ENCODE measurements at places on chromosomes 12 and 14.

- DNase-seq, result no peak
Observed at GRCh38 chr14:53380052-53380866, 227.1 kb upstream of the DDHD1 start.

DNA sequence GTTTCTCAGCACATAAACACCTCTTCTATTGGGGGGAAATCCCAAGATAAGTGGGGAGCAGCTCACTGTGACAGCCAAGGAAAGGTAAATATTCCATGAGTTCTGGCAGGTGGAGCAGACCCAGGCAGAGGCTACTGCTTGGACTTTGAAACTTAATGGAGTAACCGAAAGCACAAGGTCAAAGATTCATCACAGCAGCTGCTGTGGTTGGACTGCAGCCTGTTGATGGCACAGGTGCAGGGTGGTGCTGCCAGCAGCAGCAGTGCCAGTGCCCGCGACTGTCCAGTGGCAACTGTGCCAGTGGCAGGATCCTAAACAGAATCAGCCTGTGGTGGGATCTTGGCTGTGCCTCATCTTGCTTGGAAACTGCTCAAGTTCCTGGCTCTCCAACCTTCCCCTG lies 81.4 kb upstream of the ARID2 start:
- no peak for DNase-seq

DNA sequence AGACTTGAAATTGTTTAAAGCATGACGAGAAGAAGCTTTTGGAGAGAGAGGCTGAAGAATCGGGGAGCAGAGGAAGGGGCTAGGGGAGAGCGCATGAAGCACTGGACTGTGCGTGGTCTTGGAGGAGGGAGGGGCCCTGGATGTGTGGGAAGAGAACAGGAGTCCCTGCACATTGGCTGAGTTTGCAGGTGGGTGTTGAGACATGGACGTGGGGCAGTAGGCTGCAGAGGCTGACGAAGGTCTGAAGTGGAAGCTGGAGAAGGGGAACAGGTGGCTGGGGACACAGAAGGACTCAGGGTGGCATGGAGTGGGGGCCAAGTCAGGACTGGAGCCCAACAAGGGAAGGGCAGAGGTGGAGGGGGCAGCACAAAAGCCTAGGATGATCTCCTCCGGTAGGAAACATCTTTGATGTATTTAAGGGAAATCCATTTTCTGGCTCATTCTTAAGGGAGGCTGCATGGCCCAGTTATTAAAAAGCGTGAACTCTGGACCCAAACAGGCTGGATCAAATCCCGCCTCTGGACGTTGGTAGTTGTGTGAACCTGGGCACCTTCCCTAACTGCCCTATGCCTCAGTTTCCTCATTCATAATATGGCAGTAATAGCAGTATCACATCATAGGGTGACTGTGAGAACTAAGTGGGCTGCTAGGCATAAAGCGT lies 29.0 kb downstream of the ADGRD1 start:
- DNase-seq, result no peak

DNA sequence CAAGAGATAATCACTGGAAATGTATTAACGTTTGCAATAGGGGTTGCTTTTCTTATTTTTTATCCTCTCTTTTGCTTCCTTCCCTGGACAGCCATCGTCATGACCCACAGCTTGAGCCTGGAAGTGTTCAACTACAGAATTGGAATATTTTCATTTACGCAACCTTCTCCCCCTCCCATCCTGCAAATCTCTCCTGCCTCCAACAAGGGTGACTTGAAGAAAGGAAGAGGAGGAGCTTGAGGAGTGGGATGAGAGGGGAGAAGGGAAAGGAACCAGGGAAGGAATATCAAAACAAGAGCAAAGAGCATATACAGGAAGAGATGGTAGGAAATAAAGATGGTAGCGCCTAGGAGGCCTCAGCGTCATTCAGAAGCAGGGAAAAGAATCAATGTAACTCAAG lies 1.6 kb upstream of the MANSC4 start:
- DNase-seq, result no peak

DNA sequence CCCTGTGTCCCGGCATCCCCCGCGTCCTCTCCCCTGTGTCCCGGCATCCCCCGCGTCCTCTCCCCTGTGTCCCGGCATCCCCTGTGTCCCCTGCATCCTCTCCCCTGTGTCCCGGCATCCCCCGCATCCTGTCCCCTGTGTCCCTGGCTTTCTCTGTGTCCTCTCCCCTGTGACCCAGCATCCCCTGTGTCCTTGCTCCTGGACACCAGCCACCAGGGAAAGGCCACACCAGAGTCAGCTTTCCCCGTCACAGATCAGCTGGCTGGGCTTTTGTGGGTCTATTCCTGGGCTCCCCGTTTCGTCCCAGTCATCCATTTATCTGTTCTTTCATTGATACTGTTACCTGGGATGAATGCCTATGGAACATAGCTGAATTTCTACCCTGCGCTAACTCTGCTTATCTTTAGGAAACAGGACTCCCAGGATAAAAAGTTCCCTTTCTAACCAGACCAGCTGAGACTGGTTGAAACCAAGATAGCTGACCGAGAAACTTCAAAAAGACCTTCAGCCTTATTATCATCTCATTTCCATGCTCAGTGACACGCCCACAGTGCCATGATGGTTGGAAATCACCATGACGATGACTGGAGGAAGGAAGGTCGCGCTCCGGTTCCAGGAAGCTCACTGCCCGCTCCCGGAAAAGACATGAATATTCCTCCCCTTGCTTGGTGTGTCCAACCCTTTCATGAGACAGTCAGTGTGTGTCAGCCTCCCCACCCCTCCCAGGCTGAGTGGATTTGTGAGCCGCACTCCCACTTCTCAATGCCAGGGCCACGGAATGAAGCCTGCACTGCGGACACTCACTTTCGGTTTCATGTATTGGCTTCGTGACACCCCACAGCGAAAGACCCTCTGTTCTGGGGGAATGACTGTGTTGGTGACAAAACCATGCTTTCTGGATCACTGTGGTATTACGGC lies 276.4 kb upstream of the SFSWAP start:
- DNase-seq, result no peak

Measured in GM12892 (cell line).